Keratinocyte (primary cell): ENCODE measurements at places on chromosomes 13 and 19. TPM values are rescaled to one million over a fixed set of nuclear protein-coding genes. Genes with fewer than 3 reads are reported as not detected.

- H3K4me1 ChIP-seq, result peaks cover 3% of the 10 kb centered on the region
- H3K27ac ChIP-seq, result no peak overlapping the region
- DNase-seq, result no peak
- no peak overlapping the region for H3K4me3 ChIP-seq
Measured at GRCh38 chr13:79901336-79901735, 420.4 kb downstream of the NDFIP2 start.

GRCh38 chr19:54448774-54449700 is at the start of gene LENG8:
TSS of gene LENG8 (plus strand) at chr19:54449199. CDS start at chr19:54451345, 2,146 bp downstream.
- DNase-seq, result peak; percentile 86
- H3K4me1 ChIP-seq, result peaks cover 27% of the 10 kb centered on the region
- peak within 1 kb of the TSS; percentile 97 for H3K27ac ChIP-seq
- no peaks in the 10 kb centered on the region for H3K27me3 ChIP-seq
- peak within 1 kb of the TSS; percentile 91 for H3K4me3 ChIP-seq
- peaks cover 27% of the 10 kb centered on the region for H3K36me3 ChIP-seq

GRCh38 chr13:102237230-102237629 is 164.6 kb downstream of the FGF14 start:
- no peak overlapping the region for H3K27ac ChIP-seq
- H3K36me3 ChIP-seq, result no peaks in the 10 kb centered on the region
- DNase-seq, result no peak
- peaks cover 3% of the 10 kb centered on the region for H3K4me1 ChIP-seq

The SLC25A42 gene
- 1.2 to 2.2 TPM (median 1.9 TPM) in 3 replicates for polyA plus RNA-seq

The ZDHHC20 gene
- 26.9 to 45.8 TPM (median 27.5 TPM) in 3 replicates for polyA plus RNA-seq

The NKPD1 gene
- 0.20 to 1.2 TPM (median 0.37 TPM) in 3 replicates for polyA plus RNA-seq

GRCh38 chr13:49367640-49368422 is 76.0 kb downstream of the CAB39L start:
- no peaks in the 10 kb centered on the region for H3K36me3 ChIP-seq
- no peak for DNase-seq
- H3K27me3 ChIP-seq, result no peaks in the 10 kb centered on the region
- no peaks in the 10 kb centered on the region for H3K4me1 ChIP-seq
- H3K4me3 ChIP-seq, result no peak overlapping the region

DNA sequence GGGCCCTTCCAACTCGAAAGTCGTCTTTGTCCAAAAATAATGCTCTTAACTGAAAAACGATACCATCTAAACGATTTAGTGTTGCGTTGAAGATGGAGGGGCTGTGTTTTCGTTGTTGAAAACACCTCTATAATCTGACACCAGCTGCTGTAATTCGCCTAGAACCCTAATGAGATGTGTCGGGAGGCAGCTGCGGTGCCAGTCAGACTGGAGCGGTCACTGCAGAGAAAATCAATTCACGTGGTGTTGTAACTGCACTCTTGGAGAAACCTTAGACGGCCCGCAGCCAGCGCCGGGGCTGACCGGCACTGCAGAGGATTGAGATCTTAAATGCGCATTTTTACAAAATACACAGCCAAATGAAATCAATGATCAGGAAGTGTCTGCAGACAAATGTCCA is 339.1 kb downstream of the ZNF536 start:
- H3K4me3 ChIP-seq, result no peak overlapping the region
- no peaks in the 10 kb centered on the region for H3K4me1 ChIP-seq
- H3K27ac ChIP-seq, result no peak overlapping the region
- H3K27me3 ChIP-seq, result no peaks in the 10 kb centered on the region
- DNase-seq, result no peak

The DMAC2 gene
- 45.3 to 64.0 TPM (median 45.6 TPM) in 3 replicates for polyA plus RNA-seq

The MTUS2 gene
- polyA plus RNA-seq, result 0.08 to 0.22 TPM (median 0.17 TPM) in 3 replicates

The OR7C1 gene
- 0.03 to 0.09 TPM (median 0.06 TPM) in 3 replicates for polyA plus RNA-seq

GRCh38 chr13:51594432-51594831 is 10.2 kb downstream of the WDFY2 start:
- peaks cover 49% of the 10 kb centered on the region for H3K4me1 ChIP-seq
- H3K27ac ChIP-seq, result no peak overlapping the region
- H3K27me3 ChIP-seq, result no peaks in the 10 kb centered on the region
- no peak for DNase-seq
- H3K4me3 ChIP-seq, result no peak overlapping the region

The ZNF708 gene
- 2.2 to 5.7 TPM (median 4.9 TPM) in 3 replicates for polyA plus RNA-seq

DNA sequence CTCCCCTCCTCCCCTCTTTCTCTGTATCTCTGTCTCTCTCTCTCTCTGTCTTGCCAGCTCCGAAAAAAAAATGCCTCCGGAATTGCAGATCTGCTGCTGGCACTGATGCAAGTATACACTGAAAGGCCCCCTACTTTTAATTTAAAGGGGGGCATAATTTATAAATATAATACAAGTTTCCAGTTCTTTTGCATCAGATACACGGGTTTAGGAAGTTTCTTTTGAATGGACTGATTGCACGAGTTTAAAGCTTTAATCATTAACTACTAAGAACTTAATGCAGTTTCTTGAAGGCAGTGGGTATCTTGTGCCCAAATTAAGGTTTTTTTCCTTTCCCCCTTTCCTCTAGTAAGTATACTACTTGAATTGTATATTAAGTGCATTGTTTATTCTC is 1.4 kb downstream of the FGF9 start:
- peaks cover 21% of the 10 kb centered on the region for H3K4me1 ChIP-seq
- no peak overlapping the region for H3K4me3 ChIP-seq
- no peak overlapping the region for H3K27ac ChIP-seq
- DNase-seq, result no peak
- H3K27me3 ChIP-seq, result peaks cover 51% of the 10 kb centered on the region
- H3K36me3 ChIP-seq, result no peaks in the 10 kb centered on the region

DNA sequence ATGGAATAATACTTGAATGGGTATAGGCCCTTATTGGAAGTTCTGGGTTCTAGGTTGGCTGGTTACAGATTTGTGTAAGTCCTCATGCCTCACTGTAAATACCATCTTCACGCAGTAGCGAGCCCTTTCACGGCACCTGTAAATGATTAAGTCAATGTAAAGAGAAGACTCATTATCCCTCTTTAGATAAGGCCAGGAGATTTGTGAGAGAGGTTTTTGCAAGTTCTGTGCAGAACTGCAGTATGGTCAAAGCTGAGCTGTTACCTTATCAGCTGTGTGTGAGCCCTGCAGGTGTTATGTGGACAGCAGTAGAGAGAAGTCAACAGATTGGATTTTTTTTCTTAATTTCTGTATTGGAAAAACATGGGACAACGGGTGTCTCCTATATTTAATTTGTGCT is 141.6 kb downstream of the SHISA2 start:
- H3K4me1 ChIP-seq, result peaks cover 11% of the 10 kb centered on the region
- no peak for DNase-seq

DNA sequence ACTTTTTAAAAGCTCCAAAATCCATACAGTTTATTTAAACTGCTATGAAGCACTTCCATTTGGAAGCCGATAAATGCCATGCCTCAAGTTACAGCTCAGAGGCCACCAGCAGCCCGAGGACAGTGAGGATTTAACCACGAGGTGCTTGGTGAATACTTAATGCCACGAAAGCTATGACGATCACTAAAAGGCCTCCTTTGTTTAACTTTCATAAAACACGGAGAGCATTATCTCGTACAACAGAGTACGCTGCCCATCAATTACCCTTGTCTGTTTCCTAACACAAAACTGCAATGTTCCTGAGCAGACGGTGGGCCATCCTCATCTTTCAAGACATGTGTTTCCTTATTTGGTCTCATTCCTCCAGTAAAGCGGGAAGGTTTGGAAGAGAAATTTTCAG is 58.4 kb downstream of the PEPD start:
- no peaks in the 10 kb centered on the region for H3K4me1 ChIP-seq
- no peak overlapping the region for H3K4me3 ChIP-seq
- H3K36me3 ChIP-seq, result no peaks in the 10 kb centered on the region
- H3K27ac ChIP-seq, result no peak overlapping the region
- H3K27me3 ChIP-seq, result no peaks in the 10 kb centered on the region

- no peak overlapping the region for H3K4me3 ChIP-seq
- no peaks in the 10 kb centered on the region for H3K36me3 ChIP-seq
- DNase-seq, result no peak
- no peaks in the 10 kb centered on the region for H3K4me1 ChIP-seq
- no peaks in the 10 kb centered on the region for H3K27me3 ChIP-seq
- H3K27ac ChIP-seq, result no peak overlapping the region
Measured at GRCh38 chr13:94115054-94115453, 364.4 kb downstream of the DCT start.

DNA sequence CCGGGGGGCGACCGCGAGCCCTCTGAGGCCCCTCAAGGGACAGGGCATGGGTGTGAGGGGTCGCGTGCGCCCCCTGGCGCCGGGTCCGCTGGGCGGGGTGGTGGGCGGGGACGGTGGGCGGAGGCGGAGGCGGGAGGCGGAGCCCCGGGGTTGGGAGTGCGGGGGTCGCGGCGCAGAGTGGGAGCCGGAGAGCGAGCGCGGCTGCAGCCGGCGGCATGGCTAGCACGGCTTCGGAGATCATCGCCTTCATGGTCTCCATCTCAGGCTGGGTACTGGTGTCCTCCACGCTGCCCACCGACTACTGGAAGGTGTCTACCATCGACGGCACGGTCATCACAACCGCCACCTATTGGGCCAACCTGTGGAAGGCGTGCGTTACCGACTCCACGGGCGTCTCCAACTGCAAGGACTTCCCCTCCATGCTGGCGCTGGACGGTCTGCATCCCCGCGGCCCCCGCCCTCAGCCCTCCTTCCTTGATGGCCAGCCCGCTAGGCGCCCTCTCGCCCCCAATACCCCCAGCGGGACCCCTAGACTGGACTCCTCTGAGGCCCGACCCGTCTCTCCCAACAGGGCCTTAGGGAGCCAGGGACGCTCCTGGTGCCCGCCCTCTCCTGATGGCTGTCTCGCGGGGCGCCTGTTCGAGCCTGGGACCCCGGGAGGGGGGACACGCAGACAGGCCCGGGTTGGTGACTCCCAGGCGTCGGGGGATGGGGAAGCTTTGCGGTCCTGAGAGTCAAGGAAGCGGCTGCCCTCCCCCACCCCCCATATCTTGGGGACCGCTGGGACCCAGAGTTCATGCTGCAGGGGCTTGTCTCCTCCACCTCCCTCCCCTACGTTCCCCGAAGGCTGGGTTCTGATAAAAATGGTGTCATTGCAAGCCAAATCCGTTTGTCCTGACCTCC is at the start of gene CLDN10:
Gene CLDN10 (plus strand): TSS at position 182 of the 903 bp plus-strand sequence. CDS start 34 bp downstream, at position 216.
- no peak for DNase-seq
- peaks cover 51% of the 10 kb centered on the region for H3K27me3 ChIP-seq
- no peak within 1 kb of the TSS for H3K27ac ChIP-seq
- no peak within 1 kb of the TSS for H3K4me3 ChIP-seq

GRCh38 chr13:40026174-40026585 is 370.7 kb downstream of the COG6 start:
- no peaks in the 10 kb centered on the region for H3K36me3 ChIP-seq
- H3K27ac ChIP-seq, result no peak overlapping the region
- H3K4me1 ChIP-seq, result peaks cover 7% of the 10 kb centered on the region
- no peak for DNase-seq
- H3K4me3 ChIP-seq, result no peak overlapping the region

DNA sequence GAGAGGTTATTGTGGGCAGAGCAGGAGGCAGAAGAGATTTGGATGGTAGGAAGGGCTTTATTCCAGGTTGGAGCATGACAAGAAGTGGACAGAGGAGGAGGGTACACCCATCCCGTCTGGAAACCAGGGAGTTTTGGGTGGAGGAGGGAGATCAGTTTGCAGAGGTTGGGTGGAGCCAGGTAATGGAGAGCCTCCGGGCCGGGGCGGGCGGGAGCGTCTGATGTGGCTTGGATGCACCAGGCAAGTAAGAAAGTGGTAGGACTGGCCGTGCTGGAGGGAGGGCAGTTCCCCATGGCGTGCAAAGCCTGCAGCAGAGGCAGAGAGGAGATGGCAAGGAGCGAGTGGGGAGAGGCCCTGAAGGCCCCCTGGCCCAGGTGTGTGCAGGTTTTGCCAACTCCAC is 10.9 kb downstream of the IGFLR1 start:
- H3K27ac ChIP-seq, result no peak overlapping the region
- peaks cover 71% of the 10 kb centered on the region for H3K36me3 ChIP-seq
- no peak for DNase-seq
- no peak overlapping the region for H3K4me3 ChIP-seq
- H3K4me1 ChIP-seq, result no peaks in the 10 kb centered on the region

The ZGLP1 gene
- polyA plus RNA-seq, result 0.43 to 2.1 TPM (median 0.71 TPM) in 3 replicates

The CGB2 gene
- polyA plus RNA-seq, result not detected in 3 replicates

- no peak overlapping the region for H3K4me3 ChIP-seq
- H3K27me3 ChIP-seq, result no peaks in the 10 kb centered on the region
- H3K27ac ChIP-seq, result peak overlapping the region; percentile 51
- no peak for DNase-seq
Measured at GRCh38 chr19:37933937-37934358, 26.9 kb downstream of the SIPA1L3 start.

DNA sequence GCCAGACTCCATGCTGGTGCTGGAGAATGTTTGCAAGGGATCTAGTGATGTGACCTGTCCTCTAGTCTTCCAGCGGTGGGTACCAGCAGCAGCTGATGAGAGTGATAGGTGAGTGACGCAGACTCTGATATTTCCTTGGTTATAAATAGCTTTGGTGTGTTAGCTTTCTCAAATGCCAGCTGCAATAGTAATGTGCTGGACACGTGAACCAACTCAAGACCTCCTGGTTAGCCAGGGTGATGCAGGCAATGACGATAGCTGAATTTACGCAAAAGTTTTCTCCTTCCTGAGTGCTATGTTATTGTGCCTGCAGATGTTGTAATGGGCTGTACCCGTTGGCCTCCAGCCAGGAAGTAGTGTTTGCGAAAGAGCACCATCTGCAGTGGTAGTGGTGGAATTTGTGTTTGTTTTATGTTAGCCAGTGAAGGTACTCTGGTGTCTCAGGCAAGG is 129.5 kb downstream of the CYSLTR2 start:
- no peak for DNase-seq
- H3K27me3 ChIP-seq, result no peaks in the 10 kb centered on the region
- no peaks in the 10 kb centered on the region for H3K4me1 ChIP-seq
- no peak overlapping the region for H3K4me3 ChIP-seq
